Cortex of kidney (tissue), 1 donor: ENCODE measurements at places on chromosomes 2 and 18.

GRCh38 chr2:112220831-112221230 lies 34.0 kb downstream of the ZC3H8 start:
- no peak for DNase-seq

DNA sequence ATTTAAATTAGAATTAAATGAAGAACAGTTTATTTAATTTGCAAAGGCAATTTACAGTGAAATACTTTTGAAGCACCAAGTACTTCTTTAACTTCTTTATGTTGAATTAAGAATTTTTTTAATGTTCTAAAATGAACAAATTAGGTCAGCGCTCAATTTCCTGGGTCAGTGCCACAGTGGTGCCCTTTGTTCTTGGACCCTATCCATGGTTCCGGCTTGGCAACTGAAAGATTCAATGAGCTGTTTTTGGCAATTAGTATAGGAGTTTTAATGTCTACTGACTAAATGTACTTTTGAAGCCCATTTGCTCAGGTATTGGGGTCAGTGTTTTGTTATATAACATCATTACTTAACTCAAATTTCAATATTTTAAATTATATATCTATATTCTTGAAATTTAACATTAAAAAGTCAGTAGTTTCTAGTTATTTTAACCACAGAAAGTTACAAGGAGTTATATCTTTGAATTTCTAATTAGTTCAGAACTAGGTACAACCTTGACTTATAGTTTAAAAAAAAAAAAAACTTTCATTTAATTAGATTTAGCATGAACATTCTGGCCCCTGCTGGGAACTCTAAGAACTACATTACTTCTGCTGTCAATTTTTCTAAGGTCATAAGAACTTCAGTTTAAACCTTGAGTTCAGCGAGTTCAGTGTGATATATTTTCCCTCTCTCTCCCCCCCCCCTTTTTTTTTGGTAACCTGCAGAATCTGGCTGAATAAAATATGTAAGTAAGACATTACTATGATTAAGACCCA lies 7.6 kb upstream of the MSTN start:
- DNase-seq = no peak

DNA sequence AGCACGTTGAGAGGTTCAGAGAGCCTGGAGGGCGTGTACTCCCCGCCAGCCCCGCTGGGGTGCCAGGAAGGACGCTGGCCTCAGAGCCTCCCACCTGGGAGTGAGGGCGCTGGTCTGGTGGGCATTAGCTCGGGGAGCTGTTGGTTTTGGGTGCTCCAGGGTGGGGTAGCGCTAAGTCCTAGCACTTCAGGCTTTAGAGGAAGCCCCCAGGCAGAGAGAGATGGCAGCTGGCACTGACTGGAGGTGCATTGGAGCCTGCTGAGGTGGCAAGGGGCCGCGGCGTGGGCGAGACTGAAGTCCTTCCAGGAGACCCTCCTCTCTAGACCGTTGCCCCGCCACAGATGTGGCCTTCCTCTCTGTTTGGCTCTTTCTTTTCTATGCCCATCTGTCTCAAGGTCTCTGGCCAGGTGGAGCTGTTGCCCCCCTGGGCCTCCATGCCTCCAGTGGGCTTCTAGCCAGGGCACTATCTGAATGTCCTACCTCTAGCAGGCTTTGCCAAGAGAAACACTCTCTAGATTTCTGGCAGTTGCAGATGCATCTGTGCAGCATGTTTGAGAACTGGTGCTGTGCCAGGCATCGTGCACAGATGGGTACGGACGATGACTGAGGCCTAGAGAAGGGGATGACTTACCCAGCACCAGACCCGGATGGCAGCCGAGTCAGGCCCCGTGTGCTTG lies 6.6 kb downstream of the CAPN10 start:
- no peak for DNase-seq

DNA sequence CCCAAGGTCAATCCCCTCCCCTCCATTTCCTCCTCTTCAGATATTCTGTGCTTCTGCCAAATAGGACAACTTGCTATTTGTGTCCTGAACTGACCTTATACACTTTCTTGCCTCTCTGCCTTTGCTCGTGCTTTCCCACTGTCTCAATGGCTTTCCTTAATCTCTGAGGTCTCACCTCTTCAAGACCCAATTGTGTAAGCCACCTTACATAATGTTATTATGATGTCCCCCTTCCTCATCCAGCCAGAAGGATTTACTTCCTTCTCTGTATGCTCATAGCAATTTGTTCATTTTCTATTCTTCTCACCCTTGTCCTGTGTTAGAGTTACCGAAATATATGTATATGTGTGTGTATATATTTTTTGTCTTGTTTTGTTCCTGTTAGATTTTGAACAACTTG lies 26.9 kb upstream of the DARS1 start:
- no peak for DNase-seq

DNA sequence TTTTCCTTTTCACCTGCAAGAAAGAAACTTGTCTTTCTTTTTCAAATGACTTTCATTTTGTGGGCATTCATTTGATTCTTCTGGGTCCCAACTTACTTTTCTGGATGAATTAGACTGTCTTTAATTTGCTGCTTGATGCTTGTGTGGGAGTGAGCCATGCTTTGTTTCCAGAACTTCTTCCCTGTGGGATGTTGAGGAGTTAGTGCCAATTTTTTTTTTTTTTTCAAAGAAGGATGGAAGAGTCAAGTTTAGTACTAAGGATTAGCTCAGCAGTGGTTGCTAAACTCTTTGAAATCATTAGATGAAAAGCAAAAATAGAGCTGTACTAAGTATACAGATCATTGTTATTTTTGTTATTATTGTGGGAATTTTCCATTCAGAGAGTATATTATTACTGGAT lies 17.2 kb upstream of the KCTD1 start:
- no peak for DNase-seq

DNA sequence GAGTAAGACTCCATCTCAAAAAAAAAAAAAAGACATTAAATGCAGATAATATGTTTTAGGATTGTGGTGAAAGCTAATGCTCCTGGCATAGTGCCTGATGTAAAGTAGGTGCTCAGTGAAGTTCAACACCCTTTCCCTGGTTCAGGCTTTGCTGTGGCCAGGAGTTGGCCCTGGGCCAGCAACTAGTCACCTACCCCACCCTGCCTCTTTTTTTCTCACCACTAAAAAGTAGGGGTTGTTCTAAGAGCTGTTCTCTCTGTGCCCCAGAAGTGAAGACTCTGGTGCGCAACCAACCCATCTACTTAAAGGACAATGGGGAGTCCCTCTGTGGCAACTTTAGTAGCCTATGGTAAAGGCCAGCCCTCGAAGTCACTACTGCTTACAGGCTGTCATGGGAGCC lies 75.9 kb downstream of the DNMT3A start:
- DNase-seq = no peak

DNA sequence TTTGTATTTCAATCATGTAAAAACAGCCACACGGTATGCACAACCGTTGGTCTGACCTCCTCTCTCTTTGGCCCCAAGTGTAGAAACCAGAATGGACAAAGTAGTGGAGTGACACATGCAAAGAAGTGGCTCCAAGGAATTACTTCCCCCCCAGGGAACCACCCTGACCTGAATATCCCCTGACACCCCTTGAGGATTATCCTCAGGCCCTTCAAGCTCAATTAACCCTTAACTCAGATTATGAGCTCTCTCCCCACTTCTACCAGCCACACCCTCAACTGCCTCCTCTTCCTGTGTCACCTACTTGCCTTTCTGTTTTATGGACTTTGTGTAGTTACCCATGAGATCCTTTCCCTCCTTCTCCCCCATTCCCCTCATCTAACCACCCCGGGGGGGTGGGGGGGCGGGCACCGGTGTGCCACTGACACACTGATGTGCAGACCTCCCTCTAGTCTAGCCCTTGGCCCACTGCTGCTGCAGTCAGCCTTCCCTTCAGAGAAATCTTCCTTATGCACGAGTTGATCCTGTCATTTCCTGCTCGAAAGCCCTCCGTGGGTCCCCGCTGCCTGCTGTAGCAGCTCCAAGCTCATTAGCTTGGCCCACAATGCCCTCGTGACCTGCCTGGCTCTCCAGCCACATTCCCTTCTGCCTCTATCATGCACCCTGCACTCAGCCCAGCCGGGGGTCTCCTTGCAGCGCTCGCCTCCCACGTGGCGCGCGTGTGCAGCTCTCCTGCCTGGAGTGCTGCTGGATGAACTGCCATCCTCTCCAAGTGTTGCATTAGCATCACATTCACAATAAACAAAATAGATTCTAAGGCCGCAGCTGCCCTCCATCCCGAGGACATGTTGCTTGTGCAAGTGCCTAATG lies 40.1 kb upstream of the TMEM177 start:
- no peak for DNase-seq

- no peak for DNase-seq
Observed at GRCh38 chr2:195600778-195601177, 56.2 kb upstream of the SLC39A10 start.

DNA sequence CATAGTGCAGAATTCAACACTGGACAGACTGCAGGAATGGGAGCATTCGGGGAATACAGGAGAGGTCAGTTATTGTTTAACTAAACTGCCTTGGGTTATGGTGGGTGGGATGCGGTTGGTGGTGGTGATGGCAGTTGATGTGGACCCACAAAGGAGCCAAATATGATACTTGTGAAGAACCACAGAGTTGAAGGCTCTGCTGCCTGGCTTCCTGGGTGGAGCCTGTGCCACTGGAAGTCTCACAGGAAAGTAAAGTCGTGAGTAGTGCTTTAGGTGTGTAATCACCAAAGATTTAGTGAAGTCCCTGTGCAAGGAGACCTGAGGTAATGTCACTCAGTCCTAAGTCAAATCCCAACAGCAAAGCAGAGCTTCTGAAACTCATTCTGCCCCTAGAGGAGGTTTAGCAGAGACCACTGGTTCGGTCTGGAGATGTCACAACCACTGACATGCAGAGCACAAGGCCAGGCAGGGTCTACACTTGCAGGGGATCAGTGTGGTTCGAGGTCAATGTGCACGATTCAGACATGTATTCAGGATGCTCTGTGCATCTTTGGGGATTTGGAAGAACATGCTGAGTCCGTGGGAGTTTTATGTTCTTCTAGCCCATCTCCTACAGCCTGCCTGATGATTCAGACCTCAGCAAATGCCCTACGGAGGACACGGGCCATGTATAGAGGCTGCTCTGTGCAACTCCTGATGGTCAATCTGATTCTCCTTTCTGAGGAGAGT lies 1150.9 kb downstream of the RPIA start:
- DNase-seq = no peak
